A549 treated with RU486 at 1 μM for 4 hours (cell line): ENCODE measurements at places on chromosomes 12 and 14. TPM values are rescaled to one million over a fixed set of nuclear protein-coding genes. Genes with fewer than 3 reads are reported as not detected.

Gene ANKS1B
- 0.13 to 0.73 TPM (median 0.46 TPM) in 5 replicates for total RNA-seq

Gene PNP
- total RNA-seq = 167 to 193 TPM (median 175 TPM) in 5 replicates

Gene SIRT4
- total RNA-seq = 0.49 to 0.99 TPM (median 0.80 TPM) in 5 replicates

Gene TDRD9
- not detected in 5 replicates for total RNA-seq

Gene KLRG1
- total RNA-seq = 1.1 to 1.9 TPM (median 1.5 TPM) in 5 replicates

Gene LUM
- total RNA-seq = 0.14 to 0.25 TPM (median 0.24 TPM) in 5 replicates

Gene FOXA1
- total RNA-seq = 6.8 to 12.4 TPM (median 10.6 TPM) in 5 replicates

Gene DPY19L2
- 1.1 to 2.6 TPM (median 1.8 TPM) in 5 replicates for total RNA-seq

Gene TSHR
- total RNA-seq = not detected in 5 replicates

Gene HOXC12
- not detected in 5 replicates for total RNA-seq

Gene LYZ
- 0.73 to 2.2 TPM in 2 of 5 replicates, not detected in the others for total RNA-seq

Gene RAPGEF3
- total RNA-seq = 0.27 to 0.78 TPM (median 0.53 TPM) in 5 replicates

Gene KRT6C
- total RNA-seq = not detected in 5 replicates

Gene MRPS35
- total RNA-seq = 76.1 to 108 TPM (median 98.4 TPM) in 5 replicates

Gene KLHL33
- not detected in 5 replicates for total RNA-seq

Gene CLEC4D
- not detected in 5 replicates for total RNA-seq

Gene CELA1
- total RNA-seq = not detected in 5 replicates

Gene ALKBH1
- 13.8 to 17.4 TPM (median 16.1 TPM) in 5 replicates for total RNA-seq

Gene CLEC9A
- total RNA-seq = not detected in 5 replicates

Gene GALNT9
- total RNA-seq = 3.2 to 7.4 TPM (median 6.5 TPM) in 5 replicates

Gene BEGAIN
- 6.6 to 13.7 TPM (median 9.0 TPM) in 5 replicates for total RNA-seq

Gene ERP27
- not detected in 5 replicates for total RNA-seq

Gene ZNF740
- 14.0 to 18.9 TPM (median 16.7 TPM) in 5 replicates for total RNA-seq

Gene CPM
- 4.7 to 9.4 TPM (median 8.7 TPM) in 5 replicates for total RNA-seq

Gene KRT6B
- not detected in 5 replicates for total RNA-seq

Gene BDKRB2
- total RNA-seq = 2.1 to 3.6 TPM (median 3.2 TPM) in 5 replicates

Gene TMEM117
- total RNA-seq = 1.2 to 2.7 TPM (median 2.3 TPM) in 5 replicates

Gene DACT1
- 0.39 to 0.77 TPM (median 0.51 TPM) in 5 replicates for total RNA-seq
